ENCODE measurements at places on chromosomes 7 and 10.

DNA sequence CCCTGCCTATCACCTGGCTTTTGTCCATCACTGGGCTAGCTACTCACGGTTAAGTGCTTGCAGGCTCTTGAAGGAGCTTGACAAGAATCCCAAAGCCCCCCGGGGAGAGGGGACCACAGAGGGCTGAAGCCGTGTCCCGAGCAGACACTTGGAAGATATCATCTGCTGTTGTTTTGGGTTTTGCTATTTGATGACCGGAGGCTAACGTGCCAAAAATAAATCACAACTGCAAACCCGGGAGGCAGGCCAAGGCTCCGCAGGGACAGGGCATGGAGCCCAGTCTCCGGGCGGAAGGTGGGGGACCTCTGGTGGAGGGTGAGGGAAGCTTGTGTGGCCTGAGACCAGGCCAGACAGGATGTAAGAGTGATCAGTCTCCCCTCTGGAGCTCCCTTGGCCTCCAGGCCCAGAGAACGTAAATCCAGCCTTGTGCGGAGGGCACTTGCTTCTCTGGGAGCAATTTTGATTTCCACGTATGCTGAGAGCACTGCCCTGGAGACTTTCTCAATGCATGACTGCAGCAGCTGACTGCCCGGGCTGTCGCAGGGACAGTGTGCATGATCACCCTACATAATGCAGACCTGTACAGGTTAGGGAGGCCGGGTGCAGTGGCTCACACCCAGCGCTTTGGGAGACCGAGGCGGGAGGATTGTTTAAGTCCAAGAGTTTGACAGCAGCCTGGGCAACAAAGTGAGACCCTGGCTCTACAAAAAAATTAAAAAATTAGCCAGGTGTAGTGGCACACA is at the start of gene PHKG1:
Gene PHKG1 (minus strand): TSS at position 164 of the 743 bp plus-strand sequence. CDS start 4,011 bp downstream, outside the sequence.
- no peak for DNase-seq

GRCh38 chr7:21123586-21123985 is 304.3 kb upstream of the SP4 start:
- no peak for DNase-seq

DNA sequence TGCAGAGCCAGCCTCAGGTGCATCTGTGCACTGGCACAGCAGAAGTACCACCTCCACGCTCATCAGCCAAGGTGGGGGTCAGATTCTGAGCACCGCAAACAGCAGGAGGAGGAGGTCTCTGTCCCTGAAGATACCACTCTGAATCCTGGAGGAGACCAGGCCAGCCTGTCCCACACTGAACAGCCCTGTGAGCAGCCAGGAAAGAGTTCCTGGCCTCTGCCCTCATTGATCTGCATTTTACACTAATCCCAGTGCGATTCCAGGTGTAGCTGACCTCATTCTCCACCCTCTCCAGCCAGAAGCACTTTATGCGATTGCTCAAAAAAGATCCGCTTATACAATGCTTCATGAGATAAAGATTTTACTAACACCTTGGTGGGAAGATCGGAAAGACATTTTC is 99.1 kb upstream of the CACUL1 start:
- DNase-seq = no peak

DNA sequence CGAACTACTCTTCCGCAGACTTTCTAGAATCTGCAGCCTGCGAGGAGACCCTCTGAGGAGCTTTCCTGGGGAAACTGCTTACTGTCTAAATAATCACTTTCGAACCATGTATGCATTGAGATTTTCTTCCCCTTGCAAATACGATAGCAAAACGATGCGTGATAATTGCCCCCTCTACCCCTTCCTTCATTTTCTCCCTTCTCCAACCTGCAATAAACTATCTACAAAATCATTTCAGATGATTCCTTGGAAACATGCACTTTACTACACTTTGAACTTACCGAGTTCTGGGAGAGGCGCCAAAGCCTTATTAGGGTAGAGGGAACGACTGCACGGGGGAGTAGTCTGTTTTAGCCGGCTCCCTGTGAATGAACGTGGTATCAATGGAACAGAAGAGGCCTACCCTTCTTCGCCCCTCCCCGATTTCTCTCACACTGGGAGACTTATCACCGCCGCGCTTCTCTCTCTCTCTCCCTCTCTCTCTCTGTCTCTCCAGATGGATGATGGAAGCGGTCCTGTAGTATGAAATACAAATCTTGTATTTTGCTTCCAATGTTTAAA is at the start of gene FGFBP3:
Gene FGFBP3 (minus strand): TSS at position 370 of the 561 bp plus-strand sequence. CDS start 517 bp downstream, outside the sequence.
- DNase-seq = peak; percentile 52

DNA sequence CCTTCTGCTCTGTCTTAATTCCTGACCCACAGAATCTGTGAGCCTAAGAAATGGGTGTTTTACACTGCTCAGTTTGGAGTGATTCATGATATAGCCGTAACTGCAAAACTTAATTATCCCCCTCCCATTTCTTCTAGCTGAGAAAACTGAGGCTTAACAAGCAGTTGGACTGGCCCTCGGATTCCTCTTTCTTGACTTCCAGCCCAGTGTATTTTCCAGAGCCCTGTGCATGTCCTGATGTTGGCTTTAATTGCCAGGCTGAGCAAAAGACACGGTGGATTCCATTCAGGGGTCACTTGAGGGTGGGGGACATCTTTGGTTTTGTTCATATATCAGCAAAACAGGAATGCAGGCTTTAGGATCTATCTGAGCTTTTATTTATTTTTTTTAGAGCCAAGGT is 489.8 kb downstream of the TYW1 start:
- DNase-seq = no peak

- DNase-seq = no peak
Observed at GRCh38 chr10:14039968-14040668, 290.6 kb downstream of the FRMD4A start.

GRCh38 chr7:69840248-69840647 is 242.0 kb downstream of the AUTS2 start:
- no peak for DNase-seq

DNA sequence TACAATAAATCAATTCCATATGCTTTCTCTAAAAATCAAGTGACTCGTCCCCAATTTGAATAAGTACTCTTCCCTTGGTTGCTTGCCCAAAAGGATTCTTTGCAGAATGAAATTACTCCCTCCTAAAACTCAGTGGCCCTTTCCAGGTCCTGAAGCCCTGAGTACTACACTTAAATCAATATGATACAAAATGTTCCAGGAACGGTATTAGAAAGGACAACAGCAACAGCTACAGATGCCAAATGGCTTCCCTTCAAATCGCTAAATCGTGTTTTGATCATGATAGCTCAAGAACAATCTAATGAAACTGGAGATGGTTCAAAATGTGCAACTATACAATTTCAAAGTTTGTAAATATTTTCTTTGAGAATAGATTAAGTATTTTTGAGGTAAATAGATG is 59.4 kb downstream of the TPK1 start:
- no peak for DNase-seq

DNA sequence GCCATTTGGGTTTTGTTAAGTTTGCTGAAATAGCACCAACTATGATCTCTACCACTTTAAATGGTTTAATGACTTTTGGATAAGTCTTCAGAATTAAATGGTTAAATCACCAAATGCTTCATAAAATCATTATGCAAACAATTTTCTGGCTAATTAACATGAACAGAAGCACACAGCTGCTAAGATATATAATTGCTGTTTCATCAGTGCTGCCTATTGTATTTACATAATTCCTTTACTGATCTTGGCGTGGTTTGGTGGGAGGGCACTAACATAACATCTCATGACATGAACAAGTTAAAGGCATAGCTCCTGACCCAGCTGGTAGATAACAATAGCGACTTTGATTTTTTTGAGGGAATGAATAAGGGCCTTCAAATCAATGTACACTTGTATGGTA is 94.1 kb downstream of the FZD1 start:
- DNase-seq = no peak

DNA sequence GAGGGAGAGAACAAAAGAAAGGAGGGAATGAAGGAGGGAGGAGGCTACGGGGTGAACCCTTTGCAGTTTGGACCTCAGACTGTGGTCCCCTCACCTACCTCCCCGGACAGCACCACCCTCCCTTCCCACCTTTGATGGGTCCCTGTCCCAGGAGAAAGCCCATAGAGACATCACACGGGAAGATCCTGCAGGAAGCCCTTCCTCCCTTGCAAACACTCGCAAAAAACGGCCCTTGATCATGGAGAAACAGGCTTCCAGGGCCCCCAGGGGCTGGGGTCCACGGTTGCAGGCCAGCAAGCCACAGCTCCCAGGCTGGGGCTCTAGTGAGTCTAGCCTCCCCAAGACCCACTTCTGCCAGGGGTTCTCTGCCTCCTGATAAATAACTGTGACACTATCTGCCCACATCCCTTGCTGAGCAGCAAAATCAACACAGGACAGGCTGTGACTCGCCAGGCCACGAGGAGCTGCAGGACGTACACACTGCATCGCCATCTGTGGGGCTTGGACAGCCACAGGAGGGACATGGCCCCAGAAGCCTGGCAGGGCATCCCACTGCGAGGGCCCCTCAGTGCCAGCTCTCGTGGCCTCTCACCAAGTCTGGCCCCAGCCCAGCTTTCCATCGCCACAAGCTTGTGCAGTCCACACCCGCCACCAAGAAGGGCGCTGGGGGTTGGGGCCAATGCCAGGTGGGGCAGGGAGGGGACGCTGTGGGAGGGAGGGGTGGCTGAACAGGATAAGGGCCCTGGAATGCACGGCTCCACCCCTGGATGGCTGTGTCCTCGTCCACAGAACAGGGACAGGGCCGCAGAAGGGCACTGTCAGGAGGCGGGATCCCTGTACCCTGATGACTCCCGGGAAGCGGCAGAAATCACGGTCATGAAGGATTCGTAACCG is 34.2 kb downstream of the PDGFA start:
- no peak for DNase-seq

All from stimulated activated CD4-positive, alpha-beta T cell treated with anti-CD3 and anti-CD28 coated beads, Interleukin-4, amount 100 ng/mL, for 24 hours (primary cell).